AG08396 (cell line): ENCODE measurements at places on chromosomes 11 and 22.
A peak's percentile ranks its signal among the peaks of the same experiment; 100 is the strongest.

GRCh38 chr11:68549789-68550484 lies 89.4 kb downstream of the PPP6R3 start:
- no peak for DNase-seq

DNA sequence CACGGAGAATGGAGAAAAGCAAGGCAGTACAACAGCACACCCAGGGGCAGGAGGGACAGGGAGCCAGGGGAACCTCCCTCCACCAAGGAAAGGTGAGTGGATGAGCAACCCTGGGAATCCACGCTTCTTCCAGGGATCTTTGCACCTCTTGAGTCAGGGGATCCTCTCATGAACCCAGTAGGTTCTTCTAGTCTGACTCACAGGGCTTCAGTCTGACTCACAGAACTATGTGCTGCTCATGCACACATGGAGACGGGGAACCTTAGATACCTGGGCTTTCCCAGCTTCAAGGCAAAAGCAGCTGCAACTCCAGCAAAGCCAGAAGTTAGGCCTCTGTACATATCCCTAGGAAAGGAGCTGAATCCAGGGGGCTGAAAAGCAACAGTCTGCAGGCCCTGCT lies 1021.4 kb upstream of the TENM4 start:
- no peak for DNase-seq

GRCh38 chr22:20571078-20571503 lies 63.7 kb downstream of the MED15 start:
- DNase-seq = no peak

- no peak for DNase-seq
These were observed 2.2 kb downstream of the ARSA start for GRCh38 chr22:50625568-50626313.

DNA sequence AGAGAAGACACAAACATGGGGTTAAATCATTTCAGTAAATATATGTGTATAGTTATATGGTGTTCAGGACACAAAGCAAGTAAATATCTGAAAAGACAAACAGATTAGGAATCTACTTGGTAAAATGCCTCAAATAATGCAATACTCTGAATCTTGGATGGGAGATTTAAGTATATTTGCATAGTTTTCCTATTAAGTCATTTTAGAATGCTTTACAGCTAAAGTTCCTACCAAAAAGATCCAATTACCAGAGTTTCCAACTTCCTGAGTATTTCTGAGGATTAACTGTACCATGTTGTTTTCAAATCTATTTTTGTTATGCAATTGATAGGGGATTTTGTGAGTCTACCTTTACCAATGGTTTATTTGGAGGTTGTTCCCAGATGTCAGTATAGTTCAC lies 424.4 kb upstream of the CCDC179 start:
- DNase-seq = peak; percentile 13

DNA sequence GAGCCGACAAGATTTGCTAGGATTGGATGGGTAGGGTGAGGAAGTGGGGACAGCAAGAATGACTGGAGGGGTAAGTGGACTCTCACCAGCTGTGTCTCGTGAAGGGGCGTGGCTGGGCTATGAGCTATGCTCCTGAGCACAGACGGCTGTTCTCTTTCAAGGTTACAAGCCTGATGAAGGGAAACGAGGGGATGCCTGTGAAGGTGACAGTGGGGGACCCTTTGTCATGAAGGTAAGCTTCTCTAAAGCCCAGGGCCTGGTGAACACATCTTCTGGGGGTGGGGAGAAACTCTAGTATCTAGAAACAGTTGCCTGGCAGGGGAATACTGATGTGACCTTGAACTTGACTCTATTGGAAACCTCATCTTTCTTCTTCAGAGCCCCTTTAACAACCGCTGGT lies 19.9 kb downstream of the F2 start:
- DNase-seq = no peak

DNA sequence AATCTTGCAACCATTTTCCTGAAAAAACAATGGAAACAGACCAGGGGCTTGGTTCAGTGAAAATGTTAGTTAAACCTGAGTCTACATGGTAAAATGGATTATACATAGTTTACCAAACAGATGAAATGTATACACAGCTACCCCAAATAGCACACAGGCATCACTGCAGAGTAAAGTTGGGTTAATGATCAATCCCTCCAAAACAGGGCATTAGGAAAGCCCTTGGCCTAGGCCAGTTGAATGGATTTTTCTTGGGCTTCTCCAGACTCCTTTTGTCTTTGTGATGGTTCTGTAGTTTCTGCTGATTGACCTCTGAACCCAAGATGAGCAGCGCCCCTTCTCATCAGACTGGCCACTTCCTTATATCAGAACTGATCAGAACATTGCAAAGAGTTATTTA lies 173.5 kb downstream of the RRAS2 start:
- no peak for DNase-seq

- no peak for DNase-seq
These were observed 14.8 kb downstream of the GAB2 start for GRCh38 chr11:78402847-78403246.

DNA sequence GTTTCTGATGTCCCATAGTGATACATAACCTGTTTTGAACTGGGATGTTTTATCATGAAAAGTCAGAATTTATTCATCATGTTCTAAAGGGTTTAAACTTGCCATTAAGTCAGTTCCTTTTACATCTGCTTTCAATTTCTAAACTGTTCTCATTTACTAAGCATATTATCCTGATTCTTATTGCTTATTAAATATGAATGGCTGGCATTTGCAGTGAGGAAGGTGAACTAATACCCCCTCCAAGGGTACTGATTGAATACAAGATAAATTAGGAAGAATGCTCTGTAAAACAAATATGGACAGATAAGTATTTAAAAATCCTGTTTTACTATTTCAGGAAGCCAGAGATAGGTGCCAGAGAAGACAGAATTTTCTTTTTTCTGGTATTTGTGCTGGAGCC lies 70.8 kb upstream of the HORMAD2 start:
- DNase-seq = no peak

GRCh38 chr11:70364745-70365543 lies 33.4 kb upstream of the CTTN start:
- DNase-seq = no peak

DNA sequence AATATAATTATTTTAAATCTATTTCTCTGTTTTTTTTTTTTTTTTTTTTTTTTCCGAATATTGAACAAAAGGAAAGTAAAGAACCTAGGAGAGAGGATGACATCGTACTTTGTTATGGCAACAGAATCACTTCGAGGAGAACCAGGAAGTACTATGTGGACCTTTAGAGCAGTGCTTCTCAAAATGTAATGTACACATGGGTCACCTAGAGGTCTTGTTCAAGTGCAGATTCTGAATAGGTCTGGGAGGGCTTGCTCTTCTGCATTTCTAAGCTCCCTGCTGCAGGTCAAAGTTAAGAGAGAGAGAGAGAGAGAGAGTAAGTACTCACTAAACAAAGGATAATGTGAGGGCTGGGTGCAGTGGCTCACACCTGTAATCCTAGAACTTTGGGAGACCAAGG lies 419.5 kb upstream of the TENM4 start:
- DNase-seq = no peak

- DNase-seq = peak; percentile 72
These were observed 11.1 kb downstream of the POLR3H start for GRCh38 chr22:41532908-41533825.

GRCh38 chr11:88378422-88379066 lies 41.0 kb upstream of the CTSC start:
- no peak for DNase-seq

DNA sequence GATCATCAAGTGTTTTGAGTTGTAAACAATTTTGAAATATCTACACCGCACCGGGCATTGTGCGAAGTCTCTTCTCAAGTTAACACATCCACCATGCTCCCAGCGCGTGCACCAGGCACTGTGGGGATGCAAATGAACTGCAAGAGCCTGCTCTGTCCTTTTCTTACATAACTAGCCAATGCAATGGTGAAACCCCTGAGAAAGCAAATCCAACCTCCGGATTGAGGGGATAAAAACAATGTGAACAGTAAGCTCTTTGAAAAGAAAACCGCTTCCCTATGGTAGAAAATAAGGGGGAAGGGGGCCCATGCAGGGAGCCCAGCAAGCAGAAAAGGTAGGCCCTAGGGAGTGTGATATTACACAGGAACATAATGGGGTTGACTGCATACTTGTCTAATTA lies 274.9 kb upstream of the MPPED2 start:
- DNase-seq = no peak

DNA sequence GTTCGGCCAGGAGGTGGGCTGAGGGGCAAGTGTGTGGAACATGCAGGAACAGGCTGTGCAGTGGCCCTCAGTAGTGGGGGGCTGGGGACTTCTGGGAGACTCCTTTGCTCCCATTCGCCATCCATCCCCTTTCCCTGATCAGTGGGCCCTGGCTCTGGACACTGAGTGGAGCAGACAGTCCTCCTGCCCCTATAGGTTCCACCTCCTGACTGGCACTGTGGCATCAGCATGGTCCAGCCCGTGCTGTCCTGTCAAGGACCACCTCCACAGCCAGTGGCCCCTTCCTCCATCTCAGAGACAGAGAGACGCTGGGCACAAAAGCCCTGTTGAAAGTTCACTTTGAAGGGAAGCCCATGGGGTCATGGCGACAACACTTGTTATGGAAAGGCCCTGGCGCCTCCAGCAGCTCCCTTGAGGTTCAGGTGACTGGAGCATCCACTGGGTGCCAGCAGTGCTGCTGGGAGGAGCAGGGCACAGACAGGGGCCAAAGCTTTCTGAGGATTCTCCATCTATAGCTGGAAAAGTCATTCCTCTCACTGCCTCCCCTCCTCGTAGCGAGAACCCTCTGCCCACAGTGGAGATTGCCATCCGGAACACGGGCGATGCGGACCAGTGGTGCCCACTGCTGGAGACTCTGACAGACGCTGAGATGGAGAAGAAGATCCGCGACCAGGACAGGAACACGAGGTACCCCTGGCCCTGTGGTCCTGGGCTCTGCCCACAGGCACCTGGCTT lies 5.6 kb downstream of the DERL3 start:
- no peak for DNase-seq

GRCh38 chr11:86990031-86990430 lies 34.8 kb upstream of the FZD4 start:
- no peak for DNase-seq

- no peak for DNase-seq
These were observed 1.9 kb upstream of the MPZL2 start for GRCh38 chr11:118265954-118266353.

DNA sequence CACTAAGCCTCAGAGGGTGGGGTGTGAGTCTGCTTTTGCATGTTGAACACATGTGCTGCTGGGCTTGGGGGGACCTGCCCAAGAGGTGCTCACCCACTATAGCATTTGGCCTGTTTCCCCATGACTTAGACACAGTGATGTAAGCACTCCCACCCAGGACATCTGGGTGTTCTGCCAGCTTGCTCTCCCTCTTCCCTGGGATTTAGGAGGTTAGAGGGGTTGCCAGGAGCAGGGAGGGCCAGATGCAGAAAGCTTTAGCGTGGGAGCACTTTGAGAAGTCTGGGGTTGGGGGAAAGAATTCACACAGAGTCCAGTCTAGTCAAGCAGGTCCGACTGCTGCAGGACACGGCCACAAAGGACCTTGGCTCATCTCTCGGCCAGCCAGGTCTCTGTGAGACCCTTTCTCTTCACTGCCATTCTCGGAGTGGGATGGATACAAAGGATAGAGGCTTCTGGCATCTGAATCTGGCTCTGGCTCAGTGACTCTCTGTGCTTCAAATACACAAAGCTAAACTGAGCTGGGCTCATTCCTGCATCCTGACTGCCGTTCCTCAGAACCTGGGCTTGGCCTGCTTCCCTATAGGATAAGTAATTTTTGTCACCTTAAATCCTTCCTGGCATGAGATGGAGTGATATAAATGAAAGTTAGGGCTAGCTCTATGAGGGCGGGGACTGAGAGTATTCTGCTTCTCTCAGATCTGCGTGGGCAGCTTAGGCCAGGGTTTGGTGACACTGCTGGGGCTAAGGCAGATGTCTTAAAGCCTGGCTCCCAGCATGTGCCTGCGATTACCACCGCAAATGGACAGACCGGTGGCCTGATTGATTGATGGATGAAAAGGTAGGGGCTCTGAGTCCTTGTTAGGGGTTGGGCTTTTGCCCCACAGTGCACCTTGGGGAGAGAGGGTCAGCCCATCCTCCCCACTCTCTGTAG lies 14.5 kb downstream of the USP2 start:
- DNase-seq = no peak

GRCh38 chr11:99795999-99796398 lies 775.2 kb downstream of the CNTN5 start:
- no peak for DNase-seq

- no peak for DNase-seq
These were observed 25.7 kb upstream of the KRTAP5-7 start for GRCh38 chr11:71501071-71501985.

DNA sequence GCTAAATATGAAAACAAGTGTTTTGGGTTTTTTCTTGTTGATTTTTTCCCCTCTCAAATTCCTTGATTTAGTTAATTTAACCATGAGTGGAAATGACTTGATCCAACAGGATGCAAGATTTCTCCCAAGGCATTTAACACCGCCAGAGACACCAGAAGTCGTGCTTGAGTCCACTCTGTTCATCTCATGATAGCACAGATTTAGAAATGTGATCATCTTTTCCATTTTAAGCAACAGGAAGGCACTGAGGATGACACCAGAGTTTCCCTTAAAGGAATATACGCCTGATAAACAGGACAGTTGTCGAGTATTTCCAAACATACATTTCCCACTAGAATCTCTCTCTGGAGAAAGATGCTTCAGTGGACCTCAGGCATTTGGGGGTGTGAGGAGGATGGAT lies 318.7 kb downstream of the CADM1 start:
- no peak for DNase-seq

- DNase-seq = no peak
These were observed 7.9 kb downstream of the INPPL1 start for GRCh38 chr11:72232260-72233055.

DNA sequence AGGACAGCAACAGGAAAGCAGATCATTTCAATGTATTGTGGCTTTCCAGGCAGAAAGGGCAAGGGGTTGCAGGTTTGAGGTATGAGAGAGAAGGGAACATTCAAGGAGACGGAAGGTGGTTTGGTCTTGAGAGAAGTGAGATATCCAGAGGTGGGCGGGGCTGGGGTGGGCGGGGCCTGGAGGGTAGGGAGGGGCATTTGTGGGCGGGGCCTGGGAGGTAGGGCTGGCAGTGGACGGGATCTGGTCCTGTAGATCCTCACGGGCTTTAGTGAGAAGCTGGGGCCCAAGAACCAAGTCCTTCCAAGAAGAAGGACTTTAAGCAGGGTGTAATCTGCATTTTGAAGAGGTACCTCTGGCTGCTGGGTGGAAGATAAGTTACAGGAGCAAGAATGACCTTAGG lies 199.2 kb downstream of the MN1 start:
- no peak for DNase-seq

DNA sequence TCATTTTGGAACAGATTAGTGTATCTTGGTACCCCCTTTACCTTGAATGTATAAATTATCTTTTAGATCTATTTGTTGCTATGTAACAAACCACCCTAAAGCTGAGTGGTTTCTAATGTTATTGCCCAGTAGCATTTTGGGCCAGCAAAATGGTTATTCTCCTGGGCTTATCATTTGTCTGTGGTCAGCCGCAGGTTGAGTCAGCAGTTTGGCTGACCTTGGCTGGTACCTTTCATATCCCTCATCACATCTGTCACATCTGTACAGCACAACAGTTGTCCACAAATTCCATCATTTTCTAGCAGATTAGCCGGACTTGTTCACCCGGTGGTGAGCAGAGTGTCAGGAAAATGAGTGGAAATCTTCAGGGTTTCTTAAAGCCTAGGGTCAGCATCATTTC lies 588.5 kb upstream of the ARHGAP42 start:
- no peak for DNase-seq
